ENCODE measurements at places on chromosomes 5 and 9.

- DNase-seq = peak; percentile 65
These were observed 42.0 kb downstream of the FRMPD1 start for GRCh38 chr9:37692622-37693221.

GRCh38 chr9:88747768-88748167 lies 212.8 kb downstream of the NXNL2 start:
- no peak for DNase-seq

DNA sequence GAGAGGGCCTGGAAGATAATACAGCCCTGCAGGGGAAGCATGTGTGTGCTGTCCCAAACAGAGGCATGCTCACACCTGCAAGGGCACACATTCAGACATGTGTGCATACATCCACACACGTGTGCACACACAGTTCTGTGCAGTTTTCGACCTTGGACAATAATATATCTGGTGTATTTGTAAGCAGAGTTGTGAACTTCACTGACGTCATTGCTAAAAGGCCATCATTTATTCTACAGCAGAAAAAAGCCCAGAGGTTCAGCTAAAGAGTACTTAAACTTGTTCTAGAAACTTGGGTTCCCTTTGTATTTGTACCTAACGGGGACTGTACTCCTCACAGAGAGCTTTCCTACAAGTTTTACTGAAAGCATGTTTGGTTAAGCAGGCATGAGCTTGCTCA lies 19.5 kb downstream of the IRX2 start:
- no peak for DNase-seq

DNA sequence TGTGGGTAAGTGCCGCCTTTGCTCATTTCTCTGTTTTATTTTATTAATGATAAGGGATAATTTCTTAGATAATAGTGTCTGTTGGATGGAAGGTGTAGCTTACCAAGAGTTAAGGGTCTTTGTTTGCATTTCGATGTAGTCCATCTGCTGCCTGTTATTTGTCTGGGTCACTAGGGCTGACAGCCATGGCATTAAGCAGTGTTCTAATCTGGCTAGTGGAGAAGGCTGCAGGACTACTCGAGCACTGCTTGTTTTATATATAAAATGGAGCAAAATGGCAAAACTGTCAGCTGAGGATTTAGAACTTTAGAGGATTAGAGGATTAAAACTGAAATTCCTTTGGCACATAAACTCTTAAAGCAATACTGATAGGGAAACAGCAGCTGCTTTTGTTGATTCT lies 67.5 kb downstream of the C7 start:
- DNase-seq = peak; percentile 64

GRCh38 chr5:141674747-141675146 lies 7.3 kb downstream of the ARAP3 start:
- no peak for DNase-seq

- no peak for DNase-seq
These were observed 566.2 kb upstream of the WWC1 start for GRCh38 chr5:167725264-167725663.

DNA sequence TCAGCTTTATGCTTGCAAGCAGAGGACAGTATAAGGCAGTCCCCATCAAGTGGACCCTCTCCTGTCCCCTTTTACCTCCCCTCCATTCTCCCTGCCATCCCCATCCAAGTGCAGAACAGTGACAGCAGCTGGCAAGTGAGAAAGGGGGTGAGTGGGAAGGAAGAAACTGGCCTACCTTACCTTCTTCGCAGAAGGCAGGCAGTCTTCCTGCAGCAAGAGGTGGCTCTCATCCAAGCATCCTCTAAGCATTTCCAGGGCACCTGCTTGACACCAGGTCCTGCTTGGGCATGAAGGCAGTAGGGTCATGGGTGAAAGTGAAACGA lies 77.3 kb upstream of the SH3PXD2B start:
- DNase-seq = no peak

DNA sequence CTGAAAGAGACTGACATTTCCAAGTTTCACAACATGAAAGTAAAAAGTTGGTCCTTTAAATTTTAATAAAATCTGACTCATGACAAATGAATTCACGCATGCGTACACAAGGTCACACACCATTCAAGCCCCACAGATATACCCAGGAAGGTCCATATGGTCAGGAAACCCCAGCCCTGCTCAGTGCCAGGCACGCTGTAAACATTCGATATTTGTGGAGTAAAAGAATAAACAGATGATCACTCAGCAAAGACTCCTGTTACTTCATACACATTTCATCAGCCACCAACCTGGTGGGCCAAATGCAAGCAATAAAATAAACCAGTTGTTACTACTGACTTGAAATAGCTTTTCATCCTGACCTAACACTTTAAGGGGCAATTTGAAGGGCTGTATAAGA lies 158.0 kb upstream of the RETREG1 start:
- no peak for DNase-seq
